Activated T-cell treated with anti-CD3 and anti-CD28 coated beads, Interleukin-2, amount 50 U/mL, for 72 hours (primary cell): ENCODE measurements at places on chromosomes 4 and X.

- no peak overlapping the region for H3K4me3 ChIP-seq
- no peaks in the 10 kb centered on the region for H3K4me1 ChIP-seq
- H3K27ac ChIP-seq, result no peak overlapping the region
Observed at GRCh38 chr4:2377241-2377640, 41.2 kb downstream of the ZFYVE28 start.

- peaks cover 15% of the 10 kb centered on the region for H3K27me3 ChIP-seq
- no peak overlapping the region for H3K4me3 ChIP-seq
- H3K36me3 ChIP-seq, result no peaks in the 10 kb centered on the region
- no peaks in the 10 kb centered on the region for H3K4me1 ChIP-seq
Observed at GRCh38 chrX:103431316-103431715, 55.0 kb downstream of the BEX3 start.

DNA sequence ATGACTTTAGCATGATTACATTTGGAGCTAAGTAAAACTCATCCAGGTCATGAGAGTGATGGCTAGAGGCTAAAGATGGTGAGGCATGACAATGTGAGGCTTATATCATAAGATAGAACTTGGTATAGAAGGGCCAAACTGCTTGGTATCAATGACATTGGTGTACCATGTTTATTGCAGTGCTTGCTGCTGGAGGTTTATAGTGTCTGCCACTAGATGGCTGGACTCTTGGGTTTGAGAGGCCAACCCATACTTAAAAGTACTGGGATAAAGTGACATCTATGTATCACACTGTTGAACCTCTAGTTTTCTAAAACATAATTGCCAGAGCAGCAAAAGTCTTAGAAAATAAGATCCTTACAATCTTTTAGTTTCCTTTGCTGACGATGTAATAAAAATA, 83.0 kb upstream of the TACR3 start:
- no peak for DNase-seq
- no peaks in the 10 kb centered on the region for H3K4me1 ChIP-seq
- no peaks in the 10 kb centered on the region for H3K36me3 ChIP-seq
- H3K4me3 ChIP-seq, result no peak overlapping the region
- H3K27me3 ChIP-seq, result no peaks in the 10 kb centered on the region

- H3K4me3 ChIP-seq, result no peak overlapping the region
- H3K27me3 ChIP-seq, result no peaks in the 10 kb centered on the region
- H3K27ac ChIP-seq, result no peak overlapping the region
Observed at GRCh38 chr4:82900066-82900410, 497 bp upstream of the THAP9 start.

- no peak overlapping the region for H3K27ac ChIP-seq
- no peak for DNase-seq
- H3K4me1 ChIP-seq, result peaks cover 8% of the 10 kb centered on the region
- no peaks in the 10 kb centered on the region for H3K36me3 ChIP-seq
- peaks cover 7% of the 10 kb centered on the region for H3K27me3 ChIP-seq
Observed at GRCh38 chr4:165505958-165506837, 127.4 kb downstream of the CPE start.

GRCh38 chr4:94338681-94339351, 3.8 kb downstream of the HPGDS start:
- no peaks in the 10 kb centered on the region for H3K36me3 ChIP-seq
- H3K27ac ChIP-seq, result peak overlapping the region; percentile 86
- no peaks in the 10 kb centered on the region for H3K27me3 ChIP-seq
- peak overlapping the region; percentile 74 for H3K4me3 ChIP-seq
- no peak for DNase-seq

- H3K4me1 ChIP-seq, result peaks cover 11% of the 10 kb centered on the region
- H3K27me3 ChIP-seq, result peaks cover 14% of the 10 kb centered on the region
- H3K27ac ChIP-seq, result no peak overlapping the region
- no peak for DNase-seq
- H3K4me3 ChIP-seq, result no peak overlapping the region
Observed at GRCh38 chrX:70480660-70481018, 36.0 kb downstream of the DLG3 start.

- H3K27me3 ChIP-seq, result no peaks in the 10 kb centered on the region
- no peaks in the 10 kb centered on the region for H3K36me3 ChIP-seq
- H3K27ac ChIP-seq, result no peak overlapping the region
- no peak for DNase-seq
Observed at GRCh38 chr4:148780426-148781005, 338.3 kb upstream of the NR3C2 start.
